ENCODE measurements at places on chromosomes 3 and 15. TPM values are rescaled to one million over a fixed set of nuclear protein-coding genes. Genes with fewer than 3 reads are reported as not detected.

Gene PLA2G4E
- not detected for total RNA-seq

Gene SPG11
- total RNA-seq, result 53.5 TPM

Gene TF
- total RNA-seq, result 0.21 TPM

Gene LRRN1
- not detected for total RNA-seq

Gene ITIH1
- total RNA-seq, result not detected

Gene SEC62
- 90.8 TPM for total RNA-seq

Gene GPR156
- 0.27 TPM for total RNA-seq

Gene SLC24A5
- not detected for total RNA-seq

Gene KLHL40
- total RNA-seq, result not detected

Gene TMED3
- 105 TPM for total RNA-seq

Gene WDR93
- not detected for total RNA-seq

Gene PFN2
- 124 TPM for total RNA-seq

Gene SLC51A
- not detected for total RNA-seq

Gene ZKSCAN7
- 1.9 TPM for total RNA-seq

Gene UBA3
- 84.6 TPM for total RNA-seq

Gene GPR62
- total RNA-seq, result 0.15 TPM

Gene LSMEM2
- not detected for total RNA-seq
